NCI-H187 (cell line): ENCODE measurements at places on chromosomes 16 and 17.

- DNase-seq: no peak
These were observed 41.8 kb upstream of the PEMT start for GRCh38 chr17:17633310-17633709.

GRCh38 chr17:63258785-63259184, 187.3 kb downstream of the CYB561 start:
- no peak for DNase-seq

DNA sequence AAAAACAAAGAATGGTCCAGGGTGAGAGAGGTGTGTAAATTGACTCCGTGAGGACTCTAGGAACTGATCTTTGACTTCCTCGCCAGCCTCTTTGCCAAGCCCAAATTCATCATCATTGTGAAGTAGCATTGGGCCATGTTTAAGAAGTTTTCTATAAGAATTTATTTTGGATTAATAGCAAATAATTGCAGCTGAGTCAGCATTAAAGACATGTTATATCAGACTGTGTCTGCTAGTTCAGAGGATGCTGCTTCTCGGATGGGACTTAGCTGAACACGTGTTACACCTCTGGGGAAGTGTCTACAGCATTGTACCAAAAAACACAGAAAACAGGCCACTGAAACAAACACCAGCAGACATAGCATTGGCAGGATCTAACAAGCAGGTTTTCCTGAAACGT, 366.6 kb downstream of the CDH13 start:
- no peak for DNase-seq

DNA sequence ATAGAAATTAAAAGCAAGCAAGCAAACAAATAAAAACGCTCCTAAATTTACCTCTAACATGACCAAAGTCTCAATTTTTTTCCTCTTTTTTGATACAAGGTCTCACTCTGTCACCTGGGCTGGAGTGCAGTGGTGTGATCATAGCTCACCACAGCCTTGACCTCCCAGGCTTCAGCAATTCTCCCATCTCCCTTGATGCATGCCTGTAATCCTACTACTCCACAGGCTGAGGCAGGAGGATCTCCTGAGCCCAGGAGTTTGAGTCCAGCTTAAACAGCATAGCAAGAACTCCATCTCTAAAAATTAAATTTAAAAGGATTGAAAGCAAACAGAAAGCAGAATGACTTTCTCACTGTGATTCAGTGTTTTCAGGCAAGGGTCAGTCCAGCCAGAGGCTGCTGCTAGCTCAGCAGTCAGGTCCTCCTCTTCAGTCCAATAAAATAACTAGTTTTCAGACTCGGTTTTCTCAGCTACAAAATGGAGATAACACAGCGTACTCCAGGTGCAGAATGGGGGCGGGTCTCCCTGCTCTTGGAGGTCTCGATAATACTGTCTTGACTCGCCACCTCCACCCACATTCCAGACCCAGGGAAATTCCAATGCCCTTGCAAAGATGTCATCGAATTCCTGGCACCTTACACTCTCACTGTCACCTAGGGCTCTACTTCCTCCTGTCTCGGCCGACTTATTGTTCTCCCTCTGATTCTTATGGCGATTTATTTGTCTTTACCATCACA, 20.7 kb upstream of the MRTFB start:
- DNase-seq: no peak

- DNase-seq: no peak
These were observed 531.7 kb downstream of the CDH13 start for GRCh38 chr16:83158320-83158957.

GRCh38 chr16:88380619-88381018, 2.1 kb upstream of the ZNF469 start:
- no peak for DNase-seq

DNA sequence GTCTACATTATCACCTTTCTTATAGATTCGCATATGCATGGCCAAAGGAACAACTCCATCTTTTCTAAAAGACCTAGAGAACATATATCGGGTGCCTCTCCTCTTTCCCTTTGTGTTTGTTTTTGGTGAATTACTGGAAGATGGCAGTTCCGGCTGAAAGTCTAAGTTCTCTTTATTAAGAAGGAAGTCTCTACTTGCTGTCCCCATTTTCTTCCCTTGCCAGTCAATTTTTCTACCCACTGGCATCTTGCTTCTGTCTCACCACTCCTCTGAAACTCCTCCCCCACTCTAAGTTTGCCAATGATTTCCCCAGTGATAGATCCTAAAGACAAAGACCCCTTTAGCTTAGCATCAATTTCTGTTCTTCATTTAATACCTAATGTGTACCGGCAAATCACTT, 93.9 kb upstream of the CORO6 start:
- no peak for DNase-seq

- DNase-seq: no peak
These were observed 426.9 kb downstream of the NPIPA7 start for GRCh38 chr16:16805809-16806208.

DNA sequence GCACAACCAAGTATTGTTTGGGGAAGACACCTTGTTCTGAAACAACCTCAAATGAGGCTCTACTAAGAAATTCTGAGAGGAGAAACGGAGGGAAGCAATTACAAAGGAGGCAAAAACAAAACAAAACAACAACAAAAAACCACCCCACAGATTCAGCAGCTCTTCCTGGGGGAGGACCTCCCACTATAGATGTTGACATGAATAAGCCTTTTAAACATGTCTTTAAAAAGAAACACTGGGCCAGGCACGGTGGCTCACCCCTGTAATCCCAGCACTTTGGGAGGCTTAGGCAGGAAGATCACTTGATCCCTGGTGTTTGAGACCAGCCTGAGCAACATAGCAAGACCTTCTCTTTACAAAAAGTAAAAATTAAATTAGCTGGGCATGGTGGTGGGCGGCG, 22.6 kb upstream of the JPH3 start:
- no peak for DNase-seq

DNA sequence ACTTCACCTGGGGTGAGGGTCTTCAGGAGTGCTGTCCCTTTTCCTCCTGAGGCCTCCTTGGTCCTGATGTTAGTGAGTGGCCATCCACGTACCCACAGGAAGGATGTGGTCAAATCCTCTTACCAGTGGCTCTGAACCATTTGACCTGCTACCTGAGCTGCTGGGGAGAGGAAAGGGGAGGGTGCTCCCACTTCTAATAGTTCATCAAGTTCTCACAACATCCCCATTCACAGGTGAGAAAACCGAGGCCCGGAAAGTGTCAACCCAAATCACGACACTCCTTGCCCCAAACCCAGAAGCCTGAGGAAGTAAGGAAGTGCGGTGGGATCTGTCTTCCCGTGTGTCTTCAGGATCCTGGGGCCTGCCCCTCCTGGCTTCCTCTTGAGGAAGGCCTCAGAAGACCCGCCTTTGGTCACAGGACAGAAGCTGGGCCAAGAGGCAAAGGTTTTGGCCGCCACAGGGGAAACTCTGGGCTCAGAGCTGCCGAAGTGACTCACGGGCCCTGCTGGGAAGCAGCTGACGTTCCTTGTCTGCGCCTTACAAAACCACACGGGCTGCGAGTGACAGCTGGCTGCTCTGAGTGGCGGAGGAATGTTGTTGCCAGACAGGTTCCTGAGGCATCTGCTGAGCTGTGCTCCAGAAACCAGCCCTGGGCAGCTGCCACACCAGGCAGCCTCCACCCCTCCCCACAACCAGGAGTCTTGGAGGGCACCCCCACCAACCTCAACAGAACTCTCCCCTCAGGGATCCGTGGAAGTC, 13.9 kb upstream of the KIFC3 start:
- no peak for DNase-seq

DNA sequence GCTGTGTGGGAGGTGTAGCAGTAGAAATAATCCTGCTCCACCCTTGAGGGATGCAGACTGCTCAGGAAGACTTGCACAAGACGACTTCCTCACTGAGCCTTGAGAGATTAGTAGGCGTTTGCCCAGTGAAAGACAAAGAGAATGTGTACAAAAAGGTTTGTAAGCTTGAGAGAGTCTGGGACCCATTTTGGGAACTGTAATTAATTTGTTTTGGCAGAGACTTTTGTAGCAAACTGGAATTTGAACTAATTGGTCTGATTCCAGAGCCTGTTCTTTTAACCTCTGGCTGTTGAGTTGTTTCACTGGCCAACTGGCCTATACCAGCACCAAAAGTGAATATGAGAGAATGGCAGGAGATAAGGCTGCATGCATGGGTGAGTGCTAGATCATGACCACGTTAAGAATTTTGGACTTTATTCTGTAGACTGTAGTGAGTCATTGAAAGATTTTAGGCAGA, 75.5 kb downstream of the AATF start:
- no peak for DNase-seq

DNA sequence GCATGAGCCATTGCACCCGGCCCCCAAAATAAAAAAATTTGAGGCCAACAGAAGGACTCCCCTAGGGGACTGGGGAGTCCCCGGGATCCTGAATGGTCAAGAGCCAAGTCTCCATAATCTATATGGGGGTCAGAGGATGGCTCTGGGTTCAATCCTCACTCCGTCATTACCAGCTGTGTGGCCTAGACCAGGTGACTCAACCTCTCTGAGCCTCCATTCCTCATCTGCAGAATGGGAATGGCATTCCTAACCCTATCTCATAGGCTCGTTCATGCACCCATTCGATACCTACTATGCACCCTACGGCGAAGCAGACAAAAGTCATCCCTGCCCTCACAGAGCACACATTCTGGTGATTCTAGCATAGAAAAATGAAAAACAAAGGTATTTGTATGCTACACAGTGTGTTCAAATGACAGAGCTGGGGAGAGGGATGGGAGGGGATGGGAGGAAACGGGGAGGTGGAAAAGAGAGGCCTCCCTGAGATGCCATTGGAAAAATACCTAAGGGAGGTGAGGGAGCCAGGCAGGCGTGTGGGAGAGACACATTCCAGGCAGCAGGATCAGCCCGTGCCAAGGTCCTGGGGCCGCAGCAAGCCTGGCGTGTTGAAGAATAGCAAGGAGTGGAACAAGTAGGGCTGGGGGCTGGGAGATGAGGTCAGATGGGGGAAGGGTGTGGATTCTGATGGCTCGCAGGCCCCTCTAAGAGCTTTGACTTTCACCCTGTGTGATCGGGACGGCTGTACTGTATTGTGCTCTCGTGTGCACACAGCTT, 71.2 kb downstream of the RMI2 start:
- DNase-seq: no peak

DNA sequence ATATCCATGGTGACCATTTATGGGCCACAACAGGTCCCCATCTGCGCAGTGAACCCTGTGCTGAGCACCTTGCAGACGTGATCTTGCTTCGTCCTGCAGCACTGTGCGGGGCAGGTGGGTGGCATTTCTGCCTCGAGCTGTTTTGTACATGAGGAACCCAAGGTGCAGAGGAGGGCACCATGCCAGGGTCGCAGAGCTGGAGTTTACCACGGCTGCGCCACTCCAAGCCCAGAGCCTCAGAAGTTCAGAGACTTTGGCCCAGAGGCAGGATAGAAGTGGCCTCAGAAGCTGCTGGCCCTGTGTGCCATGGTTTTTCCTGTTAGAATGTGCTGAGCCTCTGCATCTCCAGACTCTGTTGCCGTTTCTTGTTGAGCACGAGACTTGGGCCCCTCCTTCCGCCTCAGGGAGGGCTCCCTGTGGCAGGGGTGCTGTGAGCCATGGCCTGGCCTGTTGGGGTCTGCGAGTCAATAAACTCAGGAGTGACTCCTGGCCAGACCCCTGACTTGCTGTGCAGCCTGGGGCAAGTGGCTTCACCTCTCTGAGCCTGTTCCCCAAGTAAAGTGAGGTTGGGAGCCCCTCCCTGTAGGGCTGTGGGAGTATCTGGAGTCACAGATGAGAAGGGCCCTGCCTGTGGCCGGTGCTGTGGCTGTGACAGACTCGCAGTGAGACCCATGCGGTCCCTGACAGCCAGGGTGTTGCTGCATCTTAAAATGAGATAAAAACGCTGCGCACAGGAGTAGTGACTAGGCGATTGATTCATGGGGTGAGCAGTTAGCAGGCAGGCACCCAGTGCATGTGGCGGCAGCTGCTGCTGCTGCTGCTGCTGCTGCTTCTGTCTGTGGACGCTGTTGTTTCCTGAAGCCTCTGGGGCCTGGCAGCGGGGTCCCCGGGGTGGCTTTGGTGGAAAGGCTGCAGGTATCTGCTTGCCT, 11.8 kb downstream of the MAP2K3 start:
- DNase-seq: no peak

DNA sequence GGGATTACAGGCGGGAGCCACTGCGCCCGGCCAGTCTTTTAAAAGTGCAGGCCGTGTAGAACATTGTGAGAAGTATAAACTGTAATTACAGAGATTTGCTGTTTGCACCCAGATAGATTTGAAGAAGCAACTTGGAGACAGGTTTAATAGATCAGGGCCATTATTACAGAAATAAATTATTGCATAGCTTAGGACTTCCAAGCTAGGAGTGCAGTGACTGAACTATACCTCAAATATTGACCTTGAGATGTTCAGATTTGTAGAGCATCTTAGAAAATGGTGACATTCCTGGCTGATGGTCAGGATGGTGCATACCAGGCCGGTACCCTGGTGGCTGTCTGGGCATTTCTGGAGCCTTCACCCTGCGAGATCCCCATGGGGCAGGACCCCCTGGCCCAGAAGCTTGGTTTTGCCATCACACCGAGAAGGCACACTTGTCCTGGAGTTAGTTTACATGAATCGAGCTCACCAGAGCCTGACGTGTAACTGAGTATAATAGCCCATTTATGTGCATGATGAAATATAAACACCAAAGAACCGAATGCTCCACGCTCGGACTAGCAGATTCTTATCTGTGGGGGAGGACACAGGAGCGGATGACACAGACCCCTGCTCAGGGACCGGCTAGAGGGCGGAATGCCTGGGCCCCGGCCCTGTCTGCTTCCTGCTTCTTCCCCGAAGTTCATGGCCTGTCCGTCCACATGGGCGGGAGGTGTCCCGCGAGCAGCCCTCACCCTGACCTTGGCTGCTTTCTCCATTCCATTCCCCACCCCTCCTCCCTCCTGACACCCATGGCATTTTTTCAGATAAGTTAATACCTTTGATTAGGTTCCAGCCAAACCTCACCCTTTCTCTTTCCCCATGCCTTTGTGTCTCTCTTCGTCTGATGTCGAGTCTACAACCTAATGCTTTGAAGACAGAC, 32.1 kb downstream of the CCDC40 start:
- DNase-seq: no peak

DNA sequence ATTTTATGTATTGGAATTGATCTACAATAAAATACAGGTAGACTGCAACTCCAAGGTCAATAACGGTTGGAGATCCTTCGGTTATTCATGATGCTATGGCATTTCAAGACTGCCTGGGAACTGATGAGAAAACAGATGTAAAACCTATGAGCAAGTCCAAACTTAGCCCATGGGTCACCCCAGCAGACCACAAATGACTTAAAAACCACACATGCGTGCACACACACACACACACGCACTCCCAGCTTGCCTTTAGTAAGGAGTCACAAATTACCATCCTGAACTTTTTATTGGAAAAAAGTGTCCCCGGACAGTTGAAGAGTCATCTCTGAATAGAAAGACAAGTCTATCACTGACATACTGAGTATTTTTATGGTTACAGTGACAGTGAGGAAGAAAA, 26.7 kb downstream of the TRIM25 start:
- no peak for DNase-seq

- no peak for DNase-seq
These were observed 2.6 kb upstream of the TSPOAP1 start for GRCh38 chr17:58330997-58331814.
